ENCODE measurements at places on chromosomes 4 and X.
A peak's percentile ranks its signal among the peaks of the same experiment; 100 is the strongest.

GRCh38 chrX:110421500-110422455, 63.1 kb downstream of the RTL9 start:
- peak; percentile 82 for DNase-seq

- no peak for DNase-seq
Measured at GRCh38 chr4:17962171-17962570, 59.4 kb downstream of the LCORL start.

DNA sequence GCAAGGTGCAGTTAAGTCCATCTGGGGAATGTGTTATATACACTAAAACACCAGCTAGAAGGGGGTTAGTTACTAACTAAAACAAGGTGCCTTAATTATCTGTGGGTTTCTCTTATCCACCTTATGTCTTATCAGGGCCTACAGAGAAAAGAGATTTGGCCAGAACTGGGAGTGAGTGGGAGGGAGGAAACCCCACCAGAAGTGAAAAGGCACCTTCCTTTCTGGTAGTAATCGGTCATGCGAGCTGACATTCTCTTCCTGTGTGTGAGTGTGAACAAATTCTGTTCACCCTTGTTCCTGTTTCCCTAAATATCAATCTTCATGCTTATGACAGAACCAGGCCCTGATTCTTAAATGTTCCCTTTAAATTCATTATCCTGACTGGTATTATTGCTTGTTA, 43.5 kb downstream of the SRPX2 start:
- no peak for DNase-seq

DNA sequence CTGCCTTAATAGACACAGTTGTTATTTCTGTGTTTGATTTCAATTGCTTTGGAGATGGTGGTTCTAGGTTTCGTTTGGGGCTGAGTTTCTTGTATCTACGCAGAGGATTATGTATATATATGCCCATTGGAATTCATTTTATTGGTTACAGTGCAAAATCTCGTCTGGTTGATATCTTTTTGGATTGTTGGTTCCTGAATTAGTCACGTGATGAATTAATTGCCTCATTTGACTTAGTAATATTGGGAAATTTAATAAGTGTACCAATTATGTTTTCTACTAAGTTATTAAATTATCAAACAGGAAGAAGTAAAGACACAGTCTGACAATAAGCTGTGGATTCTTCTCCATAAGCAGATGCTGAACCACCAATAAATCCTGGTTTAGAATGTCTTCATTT, 467.9 kb upstream of the TENM3 start:
- no peak for DNase-seq

- no peak for DNase-seq
Measured at GRCh38 chr4:14917298-14917633, 85.0 kb upstream of the CPEB2 start.

DNA sequence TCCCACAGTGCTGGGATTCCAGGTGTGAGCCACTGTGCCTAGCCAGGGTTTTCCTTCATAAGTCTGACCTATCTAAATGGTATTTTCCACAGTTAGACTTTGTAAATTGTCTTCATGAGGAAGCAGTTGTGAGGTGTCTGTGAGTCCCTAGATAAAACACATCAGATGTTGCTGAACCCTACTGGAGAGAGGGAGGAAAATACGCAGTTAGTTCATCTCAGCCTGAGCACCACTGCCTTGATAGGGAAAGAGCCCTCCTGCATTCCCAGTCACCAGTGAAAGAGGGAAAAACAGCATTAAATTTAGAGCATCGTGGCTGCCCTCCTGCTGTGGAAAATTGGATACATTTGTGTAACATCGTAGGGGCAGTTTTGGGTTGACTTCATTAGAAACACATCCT, 31.7 kb upstream of the CLDN34 start:
- DNase-seq = no peak

DNA sequence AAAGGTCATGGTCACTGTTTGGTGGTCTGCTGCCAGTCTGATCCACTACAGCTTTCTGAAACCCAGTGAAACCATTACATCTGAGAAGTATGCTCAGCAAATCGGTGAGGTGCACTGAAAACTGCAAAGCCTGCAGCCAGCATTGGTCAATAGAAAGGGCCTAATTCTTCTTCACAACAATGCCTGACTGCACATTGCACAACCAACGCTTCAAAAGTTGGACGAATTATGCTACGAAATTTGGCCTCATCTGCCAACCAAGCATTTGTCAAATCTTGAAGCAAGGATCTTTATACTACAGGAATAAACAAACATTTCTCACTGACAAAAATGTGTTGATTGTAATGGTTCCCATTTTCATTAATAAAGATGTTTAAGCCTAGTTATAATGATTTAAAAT, 90.4 kb downstream of the EIF4E start:
- no peak for DNase-seq

DNA sequence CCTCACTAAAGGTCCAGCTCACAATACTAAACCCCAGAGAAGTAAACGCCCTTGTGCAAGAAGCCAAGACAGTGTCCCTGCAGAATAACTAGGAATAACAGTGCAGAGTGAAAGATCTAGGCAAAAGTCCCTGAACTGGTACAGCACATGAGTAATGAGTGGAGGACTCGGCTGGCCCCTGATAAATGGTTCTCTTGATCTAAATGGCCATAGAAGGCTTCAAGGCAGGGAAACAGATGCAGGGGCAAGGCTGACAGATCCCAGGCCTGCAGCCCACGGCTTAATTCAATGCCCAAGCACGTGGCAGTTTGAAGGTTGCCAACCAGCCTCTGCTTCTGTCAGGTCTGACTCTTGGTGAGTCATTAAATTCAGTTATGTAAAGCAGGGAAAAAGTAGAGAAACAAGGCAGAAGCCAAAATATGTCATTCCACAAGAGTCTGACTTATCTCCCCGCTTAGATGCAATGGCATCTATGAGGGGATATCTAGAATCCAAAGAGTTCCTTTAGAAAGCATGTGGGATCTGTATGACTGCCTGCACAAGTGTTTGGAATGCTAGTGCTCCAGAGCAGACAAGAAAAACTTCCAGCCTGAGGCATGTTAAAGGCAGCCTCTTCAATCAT, 121.3 kb downstream of the PRDM5 start:
- no peak for DNase-seq

- DNase-seq = no peak
Measured at GRCh38 chrX:74107666-74108065, 196.3 kb upstream of the ZCCHC13 start.

GRCh38 chr4:1347410-1347864, 429 bp downstream of the UVSSA start:
- DNase-seq = peak; percentile 52

DNA sequence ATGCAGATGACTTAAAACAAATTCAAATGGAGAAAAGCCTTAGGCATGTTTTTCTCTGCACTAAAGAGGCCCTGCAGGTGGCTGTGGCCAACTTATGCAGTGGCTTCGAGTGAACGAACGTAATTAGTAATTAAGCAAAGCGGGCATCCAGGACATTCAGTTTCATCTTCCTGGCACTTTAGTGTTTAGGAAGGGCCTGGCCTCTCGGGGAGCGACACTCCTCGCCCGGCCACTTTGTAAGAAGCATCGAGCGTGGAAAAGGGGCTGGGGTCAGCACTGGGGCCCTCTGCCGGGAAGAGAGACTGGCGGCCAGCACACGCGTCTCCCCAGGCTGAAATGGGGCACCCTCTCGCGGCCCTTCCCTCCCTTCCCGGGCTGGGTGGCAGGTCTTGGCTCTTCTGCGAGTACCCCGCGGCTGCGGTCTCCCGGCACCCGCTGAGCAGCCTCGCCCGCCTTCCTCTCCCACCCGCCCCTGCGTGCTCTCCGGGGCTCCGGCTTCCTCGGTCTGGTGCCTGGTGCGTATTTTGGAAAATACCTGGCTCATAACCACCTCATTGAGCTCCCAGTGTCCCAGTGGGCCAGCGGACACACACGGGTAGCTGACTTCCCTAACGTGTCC, 677 bp upstream of the CYP4V2 start:
- DNase-seq = peak; percentile 33

GRCh38 chr4:121950212-121950679, 1.6 kb downstream of the TRPC3 start:
- DNase-seq = peak; percentile 35

DNA sequence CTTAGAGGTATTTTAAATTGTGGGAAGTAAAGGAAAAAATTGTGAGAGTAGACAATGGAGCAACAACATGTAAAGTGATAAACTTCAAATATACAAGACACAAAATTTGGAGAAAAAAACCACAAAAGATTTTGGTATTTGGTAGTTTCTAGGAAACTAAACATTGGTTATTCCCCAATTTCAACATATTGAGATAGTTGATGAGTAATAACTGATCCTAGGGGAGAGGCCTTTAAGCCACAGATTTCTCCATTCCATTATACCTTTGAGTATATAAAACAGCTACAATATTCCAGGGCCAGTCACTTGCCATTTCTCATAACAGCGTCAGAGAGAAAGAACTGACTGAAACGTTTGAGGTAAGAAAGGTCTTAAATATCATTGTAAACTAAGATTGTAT, at the start of gene FDCSP:
Gene FDCSP (plus strand): TSS at position 301 of the 400 bp plus-strand sequence. CDS start 5,071 bp downstream, outside the sequence.
- DNase-seq = no peak

- peak; percentile 2 for DNase-seq
Measured at GRCh38 chr4:1404573-1405253, 1.5 kb downstream of the NKX1-1 start.

DNA sequence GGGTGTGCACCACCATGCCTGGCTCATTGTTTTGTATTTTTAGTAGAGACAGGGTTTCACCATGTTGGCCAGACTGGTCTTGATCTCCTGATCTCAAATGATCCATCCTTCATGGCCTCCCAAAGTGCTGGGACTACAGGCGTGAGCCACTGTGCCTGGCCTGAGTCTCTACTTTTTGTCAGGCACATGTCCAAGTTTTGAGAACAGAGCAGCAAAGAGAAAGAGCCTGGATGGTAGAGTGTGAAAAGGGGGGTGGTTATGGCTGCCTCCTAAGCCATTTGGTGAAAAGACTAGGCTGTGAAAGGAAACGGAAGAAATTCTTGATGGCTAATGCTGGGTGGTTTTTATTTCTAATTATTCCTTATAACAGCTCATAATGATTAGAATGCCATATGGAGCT, 63.4 kb downstream of the GAB1 start:
- no peak for DNase-seq

DNA sequence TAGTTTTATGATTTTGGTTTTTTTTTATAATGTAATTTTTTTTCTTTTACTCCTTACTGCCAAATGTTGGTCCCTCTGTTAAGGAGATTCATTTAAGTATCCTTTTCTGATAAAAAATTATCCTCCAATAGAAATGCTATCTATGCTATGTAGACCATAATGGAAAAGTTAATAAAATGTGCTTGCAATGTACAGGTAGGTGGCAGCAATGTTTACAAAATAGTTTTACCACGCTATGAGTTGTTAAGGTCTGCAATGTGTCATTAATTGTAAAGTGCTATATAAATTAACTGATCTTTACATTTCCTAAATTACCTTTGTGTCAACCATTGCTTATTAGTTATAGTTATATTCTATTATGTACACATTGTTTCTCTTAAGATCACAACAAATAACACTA, 3.8 kb upstream of the CENPC start:
- no peak for DNase-seq

DNA sequence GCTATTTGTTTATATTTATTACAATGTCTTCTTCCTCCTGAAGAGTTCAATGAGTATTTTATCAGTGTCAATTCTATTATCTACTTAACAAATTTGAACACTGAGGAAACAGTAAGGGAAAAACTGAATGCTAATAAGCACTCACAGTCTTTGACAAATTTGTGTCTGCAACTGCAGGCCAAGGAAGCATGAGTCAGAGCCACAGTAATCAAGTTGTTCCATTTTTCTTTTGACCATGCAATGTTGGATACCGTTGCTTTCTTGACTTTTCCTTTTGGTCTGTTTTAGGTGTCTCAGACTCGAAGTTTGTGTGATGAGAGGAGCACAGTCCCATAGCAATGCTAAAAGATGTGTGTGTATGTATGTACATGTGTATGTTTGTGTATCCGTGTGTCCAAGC, 359.6 kb downstream of the IL1RAPL1 start:
- no peak for DNase-seq

DNA sequence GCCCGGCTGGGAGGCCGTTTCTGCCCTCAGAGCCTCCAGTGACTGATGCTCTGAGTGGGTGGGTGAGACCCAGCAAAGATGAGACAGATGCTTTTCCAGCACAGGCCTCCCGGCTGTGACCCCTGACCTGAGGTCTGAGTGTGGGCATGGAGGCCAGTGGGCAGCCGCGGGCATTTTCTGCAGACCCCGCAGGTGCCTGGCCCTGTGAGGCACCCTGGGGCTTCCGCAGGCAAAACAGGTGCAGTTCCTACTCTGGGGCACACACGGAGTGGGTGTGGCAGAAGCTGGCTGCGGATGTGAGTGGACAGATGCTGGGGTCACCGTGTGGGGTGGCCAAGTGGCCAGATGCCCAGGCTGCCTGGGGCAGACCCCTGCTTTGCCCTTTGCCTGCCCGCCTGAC, 14.8 kb downstream of the HTRA3 start:
- DNase-seq = no peak

DNA sequence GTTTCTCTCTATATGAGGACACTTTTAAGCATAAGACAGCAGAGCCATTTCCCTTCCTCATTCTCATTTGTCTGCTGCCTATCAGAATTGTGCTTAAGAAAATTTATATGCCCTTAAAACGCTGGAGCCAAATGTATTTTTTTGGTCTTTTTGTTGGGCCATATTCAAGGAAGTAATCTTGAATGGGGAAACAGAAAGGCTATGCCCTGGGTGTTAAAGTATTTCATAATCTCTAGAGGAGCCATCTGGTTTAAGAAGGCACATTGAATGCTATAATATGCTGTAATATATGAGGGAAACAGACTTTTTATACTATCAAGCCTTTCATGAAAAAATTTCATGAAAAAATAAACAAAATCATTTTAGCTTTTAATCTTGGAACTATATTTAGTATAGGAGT, 4.3 kb downstream of the DMD start:
- DNase-seq = no peak

GRCh38 chr4:105279314-105279713, 132.6 kb downstream of the TET2 start:
- no peak for DNase-seq

GRCh38 chr4:148651991-148652390, 209.8 kb upstream of the NR3C2 start:
- DNase-seq = no peak

GRCh38 chr4:147518846-147519767, 38.2 kb downstream of the EDNRA start:
- DNase-seq = peak; percentile 53

DNA sequence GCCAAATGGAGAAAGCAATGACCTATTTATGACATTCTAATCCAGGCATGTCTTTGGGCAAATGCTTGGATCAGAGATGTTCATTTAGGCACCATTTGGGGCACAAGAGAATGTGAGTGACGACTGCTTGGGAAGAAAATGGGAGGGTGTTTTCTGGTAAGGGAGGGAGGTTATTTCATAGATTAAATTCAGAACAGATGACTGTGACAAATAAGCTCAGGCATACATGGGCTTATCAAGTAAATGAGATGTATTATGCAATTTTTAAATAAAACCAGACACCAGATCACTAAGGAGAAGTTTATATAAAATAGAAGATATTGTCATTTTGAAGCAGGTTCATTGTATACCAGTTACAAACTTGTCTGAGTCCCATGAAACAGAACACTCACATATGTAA, 71.4 kb upstream of the UGT8 start:
- no peak for DNase-seq

GRCh38 chrX:24515447-24515846, 50.4 kb downstream of the PDK3 start:
- no peak for DNase-seq
